ENCODE measurements at places on chromosomes 1 and 21. TPM values are rescaled to one million over a fixed set of nuclear protein-coding genes. Genes with fewer than 3 reads are reported as not detected.

The KRTAP7-1 gene
- total RNA-seq = not detected

The SLC5A9 gene
- not detected for total RNA-seq

The CFHR3 gene
- not detected for total RNA-seq

The CTSK gene
- total RNA-seq = 18.0 TPM

The B4GALT3 gene
- total RNA-seq = 68.1 TPM

The RGSL1 gene
- not detected for total RNA-seq

GRCh38 chr1:63276624-63277023 lies 45.7 kb upstream of the FOXD3 start:
- DNase-seq = no peak

DNA sequence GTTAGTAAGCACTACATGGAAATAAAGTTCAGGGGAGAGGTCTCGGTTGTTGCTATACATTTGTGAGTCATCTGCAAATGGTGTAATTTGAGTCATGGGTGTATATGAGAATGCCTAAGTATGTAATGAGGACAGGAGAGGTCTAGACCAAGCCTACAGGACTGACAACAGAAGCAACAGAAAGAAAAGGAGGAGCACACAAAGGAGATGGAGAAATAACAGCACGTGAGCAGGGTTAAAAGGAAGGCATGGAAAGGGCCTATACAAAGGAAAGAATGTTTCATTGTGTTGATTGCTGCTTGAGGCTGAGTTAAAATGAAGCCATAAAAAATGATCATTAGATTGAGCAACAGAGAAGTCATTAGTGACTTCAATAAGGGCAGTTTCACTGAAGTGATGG lies 28.0 kb upstream of the PRKAA2 start:
- DNase-seq = no peak

DNA sequence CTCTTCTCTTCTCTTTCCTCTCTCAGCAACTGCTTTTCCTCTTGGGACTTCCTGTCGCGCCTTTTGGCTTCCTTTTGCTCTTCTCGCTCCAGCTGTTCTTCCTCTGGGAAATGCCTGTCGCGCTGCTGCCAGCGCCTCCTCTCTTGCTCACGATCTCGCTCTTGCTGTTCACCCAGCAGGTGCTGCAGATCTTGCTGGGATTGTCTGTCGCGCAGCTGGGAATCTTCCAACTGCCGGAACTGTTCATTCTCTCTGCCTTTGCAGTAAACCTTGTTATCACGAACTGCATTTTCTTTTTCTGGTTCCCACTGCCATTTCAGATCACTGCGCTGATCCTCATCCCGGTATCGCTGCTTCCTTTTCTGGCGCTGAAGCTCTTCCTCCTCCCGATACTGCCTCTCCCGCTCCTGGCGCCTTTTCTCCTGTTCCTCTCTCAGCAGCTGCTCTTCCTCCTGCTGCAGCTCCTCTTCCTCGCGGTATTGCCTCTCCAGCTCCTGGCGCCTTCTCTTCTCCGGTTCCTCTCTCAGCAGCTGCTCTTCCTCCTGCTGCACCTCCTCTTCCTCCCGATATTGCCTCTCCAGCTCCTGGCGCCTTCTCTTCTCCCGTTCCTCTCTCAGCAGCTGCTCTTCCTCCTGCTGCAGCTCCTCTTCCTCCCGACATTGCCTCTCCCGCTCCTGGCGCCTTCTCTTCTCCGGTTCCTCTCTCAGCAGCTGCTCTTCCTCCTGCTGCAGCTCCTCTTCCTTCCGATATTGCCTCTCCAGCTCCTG lies 5.8 kb downstream of the TCHH start:
- peak; percentile 2 for DNase-seq

DNA sequence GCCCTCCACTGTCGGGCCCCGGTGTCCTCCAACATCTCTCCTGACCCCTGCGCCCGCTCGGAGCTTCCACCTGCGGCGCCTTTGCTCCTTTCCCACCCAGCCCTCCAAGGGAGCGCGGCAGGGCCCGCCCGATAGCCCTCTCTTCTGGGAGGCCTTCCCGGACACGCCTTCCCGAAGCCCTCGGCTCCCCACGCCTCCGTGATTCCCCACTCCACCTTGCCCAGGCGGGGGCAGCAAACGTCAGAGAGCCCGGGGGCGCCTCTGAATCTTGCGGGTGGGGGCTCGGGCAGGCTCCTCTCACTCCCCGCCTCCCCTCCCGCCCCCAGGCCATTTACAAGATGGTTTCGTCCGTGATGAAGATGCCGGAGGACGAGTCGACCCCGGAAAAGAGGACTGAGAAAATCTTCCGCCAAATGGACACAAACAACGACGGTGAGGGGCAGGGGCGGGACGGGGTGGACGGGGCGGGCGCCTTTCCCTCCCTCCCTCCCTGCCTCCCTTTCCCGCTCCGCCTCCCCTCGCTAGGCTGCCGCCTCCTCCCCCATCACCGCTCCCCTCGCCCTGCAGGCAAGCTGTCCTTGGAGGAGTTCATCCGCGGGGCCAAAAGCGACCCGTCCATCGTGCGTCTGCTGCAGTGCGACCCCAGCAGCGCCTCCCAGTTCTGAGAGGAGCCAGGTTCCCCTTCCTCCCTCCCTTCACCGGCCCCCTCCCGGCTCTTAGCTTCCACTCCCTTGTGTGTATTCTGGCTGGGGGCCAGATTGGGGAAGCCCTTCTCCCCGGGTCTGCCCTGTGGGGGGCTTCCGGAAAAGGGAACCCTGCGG lies 7.1 kb downstream of the HPCA start:
- DNase-seq = no peak

DNA sequence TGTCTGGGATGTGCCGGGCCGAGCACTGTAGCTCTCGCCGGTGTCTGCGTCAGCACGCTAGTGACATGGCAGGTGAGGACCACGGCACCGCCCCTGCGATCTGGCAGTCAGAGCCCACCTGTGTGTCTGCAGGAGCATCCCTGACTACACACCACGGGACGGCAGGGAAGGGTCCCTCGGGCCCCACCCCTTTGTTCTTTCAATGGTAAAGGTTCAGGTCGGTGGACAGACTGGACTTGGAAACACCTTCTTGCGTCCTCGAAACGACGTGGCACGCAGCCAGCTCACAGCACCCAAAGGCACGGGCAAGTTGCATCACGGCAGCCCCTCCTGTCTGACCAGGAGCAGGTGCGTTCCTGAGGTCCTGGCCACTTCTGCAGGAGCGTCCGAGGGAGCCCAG lies 3.7 kb upstream of the SAMD11 start:
- no peak for DNase-seq

- no peak for DNase-seq
Measured at GRCh38 chr1:12552951-12553921, 64.8 kb downstream of the DHRS3 start.

DNA sequence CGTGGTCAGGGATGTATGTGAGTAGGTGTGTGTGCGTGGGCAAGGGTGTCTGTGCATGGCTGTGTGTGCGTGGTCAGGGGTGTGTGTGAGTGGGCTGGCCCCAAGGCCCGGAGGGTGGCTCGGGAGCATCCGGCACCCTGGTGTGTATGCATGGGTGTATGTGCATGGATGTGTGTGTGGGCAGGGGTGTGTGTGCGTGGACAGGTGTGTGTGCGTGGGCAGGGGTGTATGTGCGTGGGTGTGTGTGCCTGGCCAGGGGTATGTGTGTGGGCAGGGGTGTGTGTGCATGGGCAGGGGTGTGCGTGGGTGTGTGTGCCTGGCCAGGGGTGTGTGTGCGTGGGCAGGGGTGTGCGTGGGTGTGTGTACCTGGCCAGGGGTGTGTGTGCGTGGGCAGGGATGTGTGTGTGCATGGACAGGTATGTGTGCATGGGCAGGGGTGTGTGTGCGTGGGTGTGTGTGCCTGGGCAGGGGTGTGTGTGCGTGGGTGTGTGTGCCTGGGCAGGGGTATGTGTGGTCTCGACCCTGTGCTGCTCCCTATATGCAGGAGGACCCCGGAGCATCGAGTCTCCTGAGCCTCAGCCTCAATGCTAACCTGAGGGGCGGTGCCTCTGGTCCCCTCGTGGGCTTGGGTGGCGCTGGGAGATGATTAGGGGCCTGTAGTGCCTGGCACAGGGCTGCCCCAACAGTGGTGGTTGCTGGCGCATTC lies 16.3 kb downstream of the ARHGEF16 start:
- no peak for DNase-seq

Data from CD4-positive, CD25-positive, alpha-beta regulatory T cell (primary cell).